ENCODE measurements at places on chromosomes 7 and 10.

- DNase-seq: peak; percentile 43
Observed at GRCh38 chr7:27139334-27140125, 4.0 kb downstream of the HOXA5 start.

- no peak for DNase-seq
Observed at GRCh38 chr7:155234158-155234492, 63.6 kb upstream of the INSIG1 start.

- DNase-seq: no peak
Observed at GRCh38 chr7:95908499-95908898, 136.1 kb downstream of the DYNC1I1 start.

GRCh38 chr10:1379601-1380000, 323.4 kb downstream of the WDR37 start:
- peak; percentile 72 for DNase-seq

GRCh38 chr7:147547252-147547897, 1043.2 kb upstream of the C7orf33 start:
- DNase-seq: peak; percentile 61

- DNase-seq: no peak
Observed at GRCh38 chr7:32223721-32224120, 153.5 kb upstream of the PDE1C start.

- DNase-seq: no peak
Observed at GRCh38 chr10:78471723-78472550, 438.3 kb downstream of the RPS24 start.

- DNase-seq: no peak
Observed at GRCh38 chr7:112390167-112390566, 60.1 kb upstream of the IFRD1 start.

- peak; percentile 46 for DNase-seq
Observed at GRCh38 chr7:75599244-75599781, 107.2 kb downstream of the SPDYE5 start.

DNA sequence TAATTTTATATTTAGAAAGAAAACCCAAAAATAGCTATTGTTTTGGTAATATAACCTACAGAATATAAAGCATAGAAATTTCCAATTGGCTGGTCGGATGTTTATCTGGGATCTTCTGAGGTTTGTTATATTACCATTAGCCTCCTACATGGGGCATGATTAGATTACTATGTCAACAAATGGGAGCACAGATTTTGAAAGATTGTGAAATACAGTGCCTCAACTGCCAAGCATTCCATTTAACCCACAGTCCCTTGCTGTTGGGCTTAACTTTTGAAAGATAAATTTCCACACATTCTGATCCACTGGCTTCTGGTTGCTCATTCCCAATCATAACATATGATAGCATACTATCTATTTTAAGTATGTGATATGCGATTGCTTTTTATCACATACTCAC, 455.4 kb upstream of the C7orf33 start:
- DNase-seq: no peak

DNA sequence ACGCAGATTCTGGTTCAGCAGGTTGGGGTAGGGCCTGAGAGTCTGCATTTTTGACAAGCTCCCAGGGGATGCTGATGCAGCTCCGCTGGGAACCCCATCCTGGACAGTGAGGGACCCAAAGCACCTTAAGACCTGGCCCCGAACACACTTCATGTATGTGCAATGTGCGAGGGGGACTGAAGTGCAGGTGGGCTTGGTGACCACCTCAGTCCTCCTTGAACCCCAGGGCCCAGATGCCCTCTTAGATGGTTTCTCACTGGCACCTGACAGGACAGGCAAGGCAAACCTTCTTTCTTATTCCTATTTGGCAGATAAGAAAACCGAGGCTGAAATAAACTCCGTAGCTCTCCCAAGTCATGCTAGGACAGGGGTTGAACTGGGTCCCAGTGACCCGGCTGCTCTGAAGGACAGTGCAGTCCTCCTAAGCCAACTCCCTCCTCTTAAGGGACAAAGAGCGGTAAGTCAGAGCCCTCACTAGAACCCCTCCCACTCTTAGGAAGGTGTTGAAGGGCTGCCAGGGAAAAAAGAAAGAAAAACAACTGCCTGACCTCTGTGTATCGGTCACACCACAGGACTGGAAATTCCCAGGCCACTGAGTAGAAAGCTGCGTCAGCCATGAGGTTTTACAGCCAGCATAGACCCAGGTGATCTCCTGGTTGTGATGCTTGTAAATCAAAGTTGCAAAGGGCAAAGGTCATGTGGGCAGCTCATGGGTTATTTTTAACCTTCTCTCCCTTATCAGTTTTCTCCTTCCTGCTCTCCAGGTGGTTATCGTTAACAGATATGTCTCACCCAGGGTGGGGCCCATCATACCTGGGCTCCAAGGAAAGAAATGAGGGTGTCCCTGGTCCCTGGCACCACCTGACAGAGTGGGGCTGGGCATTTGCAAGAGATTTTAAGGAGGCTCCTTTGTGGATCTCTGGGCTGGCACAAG, 90.9 kb upstream of the SMNDC1 start:
- no peak for DNase-seq

DNA sequence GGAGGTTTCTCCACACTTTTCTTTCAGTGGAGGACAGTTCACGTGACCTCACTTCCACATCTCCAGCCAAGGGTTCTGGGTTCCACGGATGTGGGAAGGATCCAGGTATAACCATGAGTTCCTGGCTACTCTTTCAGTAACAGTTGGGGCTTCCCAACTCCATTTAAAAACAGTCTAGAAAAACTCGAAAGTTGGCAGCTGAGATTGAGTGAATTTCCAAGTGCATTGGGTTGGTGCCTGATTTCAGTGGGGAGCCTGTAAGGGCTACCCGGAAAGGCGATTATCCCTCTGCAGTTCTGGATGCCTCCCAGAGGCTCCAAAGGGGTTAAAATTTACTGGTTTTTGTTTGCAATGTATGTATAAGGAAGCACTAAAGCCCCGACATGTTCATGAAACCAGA, 24.3 kb downstream of the LHFPL3 start:
- DNase-seq: no peak

GRCh38 chr10:8061274-8062211, 7.1 kb downstream of the GATA3 start:
- no peak for DNase-seq

- no peak for DNase-seq
Observed at GRCh38 chr7:114419441-114420272, 5.0 kb downstream of the FOXP2 start.

DNA sequence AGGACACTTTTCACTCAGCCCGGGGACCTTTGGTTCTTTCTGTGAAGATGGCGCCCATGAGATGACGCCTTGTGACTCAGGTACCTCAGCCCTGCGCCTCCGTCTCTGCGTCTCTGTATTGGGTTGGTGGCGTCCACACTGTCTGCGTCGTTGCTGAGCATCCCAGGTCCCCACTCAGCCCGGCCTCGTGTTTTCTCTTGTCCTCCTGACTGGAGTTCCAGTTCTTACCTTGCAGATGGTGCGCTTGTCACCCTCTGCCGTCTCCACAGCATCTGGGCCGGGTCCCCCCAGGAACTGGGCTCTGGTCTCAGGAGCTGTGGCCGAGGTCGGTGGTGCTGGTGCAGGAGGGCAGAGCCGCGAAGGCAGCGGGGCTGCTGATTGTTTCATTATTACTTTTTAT, 150.4 kb downstream of the WDR37 start:
- DNase-seq: no peak

- DNase-seq: no peak
Observed at GRCh38 chr10:9814285-9814864, 1203.3 kb upstream of the CELF2 start.

DNA sequence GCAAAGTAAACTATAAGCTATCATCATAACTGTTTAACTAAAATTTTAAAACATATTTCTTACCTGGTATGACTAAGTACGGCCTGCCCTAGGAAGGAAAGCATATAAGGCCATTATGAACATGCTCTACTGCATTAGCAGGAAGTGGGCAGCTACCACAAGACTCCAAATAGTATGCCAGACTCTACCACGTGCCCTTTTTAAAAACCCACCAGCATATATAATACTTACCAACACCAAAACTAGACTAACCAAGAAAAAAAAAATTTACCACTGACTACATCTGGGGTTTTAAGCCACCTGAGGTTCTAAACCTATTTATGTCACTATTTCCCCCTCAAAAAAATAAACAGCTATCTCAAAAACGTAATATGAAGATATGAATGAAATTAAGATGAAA, 30.1 kb downstream of the NUDCD3 start:
- no peak for DNase-seq

GRCh38 chr7:130141884-130142653, 63.1 kb downstream of the TMEM209 start:
- no peak for DNase-seq

DNA sequence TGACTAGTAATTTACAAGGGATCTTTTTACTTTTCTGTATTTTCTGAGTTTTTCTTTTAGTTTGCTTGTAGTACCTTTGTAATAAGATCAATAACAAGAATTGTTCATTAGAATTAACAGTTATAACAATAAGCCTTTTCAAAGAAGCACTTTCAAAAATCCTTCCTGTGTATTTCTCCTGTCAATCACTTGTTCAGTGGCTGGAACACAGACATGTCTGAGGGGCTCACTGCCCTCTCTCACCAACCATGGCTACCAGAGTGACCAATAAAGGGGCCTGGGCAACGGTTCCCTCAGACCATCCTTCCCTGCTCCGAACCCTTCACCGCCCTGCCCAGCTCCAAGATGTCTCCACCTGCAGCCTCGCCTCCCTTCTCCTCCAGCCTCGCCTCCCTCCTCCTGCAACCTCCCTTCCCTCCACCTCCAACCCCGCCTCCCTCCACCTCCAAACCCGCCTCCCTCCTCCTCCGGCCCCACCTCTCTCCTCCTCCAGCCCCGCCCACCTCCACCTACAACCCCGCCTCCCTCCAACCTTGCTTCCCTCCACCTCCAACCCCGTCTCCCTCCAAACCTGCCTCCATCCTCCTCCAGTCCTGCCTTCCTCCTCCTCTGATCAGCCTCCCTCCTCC, 353.4 kb downstream of the TNS3 start:
- peak; percentile 48 for DNase-seq

GRCh38 chr7:4014346-4015050, 667.6 kb upstream of the FOXK1 start:
- DNase-seq: no peak

DNA sequence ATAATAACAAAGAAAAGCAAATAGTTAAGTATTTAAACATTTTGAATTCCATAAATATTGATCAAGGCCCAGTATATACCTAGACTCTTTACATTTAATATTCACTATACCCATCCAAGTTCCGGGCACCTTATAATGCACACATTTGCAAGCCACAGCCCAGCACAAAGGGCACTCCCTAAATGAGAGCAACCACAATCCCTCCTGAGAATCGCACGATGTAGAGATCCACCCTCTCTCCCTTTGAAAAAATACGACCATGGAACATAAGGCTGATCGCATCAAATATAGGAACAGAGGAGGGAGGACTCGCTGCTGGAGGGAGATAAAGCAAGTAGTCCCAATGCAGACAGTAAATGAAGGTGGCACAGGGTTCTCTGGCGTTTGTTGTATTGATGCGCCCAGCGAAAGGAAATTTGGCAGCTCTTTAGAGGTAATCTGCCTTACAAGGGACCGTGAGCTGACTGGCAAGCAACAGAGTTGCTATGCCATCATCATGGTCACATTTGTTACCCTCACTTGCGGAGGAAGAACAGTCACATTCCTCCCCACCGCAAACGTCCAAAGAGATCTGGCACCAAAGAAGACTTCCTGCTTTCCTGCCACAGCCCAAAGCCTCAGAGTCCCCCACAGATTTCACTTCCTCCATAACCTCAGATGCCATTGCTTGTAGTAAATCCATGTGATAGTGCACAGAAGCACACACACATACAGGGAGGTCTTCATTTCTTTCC, 16.1 kb upstream of the TAS2R40 start:
- DNase-seq: no peak

- DNase-seq: peak; percentile 34
Observed at GRCh38 chr7:47950714-47951113, 2.4 kb upstream of the PKD1L1 start.

DNA sequence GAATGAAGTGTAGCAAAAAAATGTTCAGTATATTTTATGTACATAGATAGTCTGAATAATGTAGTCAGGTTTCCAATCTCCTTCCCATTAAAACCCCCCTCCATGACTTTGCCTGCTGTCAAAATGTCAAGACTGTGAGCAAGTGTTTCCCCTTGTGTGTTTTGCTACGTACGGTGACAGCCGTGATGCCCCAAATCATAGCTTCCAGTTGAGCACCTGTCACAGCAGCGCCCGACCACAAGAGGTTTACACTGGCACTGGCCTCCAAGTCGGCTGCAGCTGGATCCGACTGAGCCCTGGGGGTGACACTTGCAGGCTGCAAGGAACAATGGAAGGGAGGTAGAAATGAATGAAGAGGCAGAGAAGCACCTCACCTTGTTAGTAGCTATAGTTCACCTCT, 62.3 kb downstream of the LAMB4 start:
- DNase-seq: no peak

DNA sequence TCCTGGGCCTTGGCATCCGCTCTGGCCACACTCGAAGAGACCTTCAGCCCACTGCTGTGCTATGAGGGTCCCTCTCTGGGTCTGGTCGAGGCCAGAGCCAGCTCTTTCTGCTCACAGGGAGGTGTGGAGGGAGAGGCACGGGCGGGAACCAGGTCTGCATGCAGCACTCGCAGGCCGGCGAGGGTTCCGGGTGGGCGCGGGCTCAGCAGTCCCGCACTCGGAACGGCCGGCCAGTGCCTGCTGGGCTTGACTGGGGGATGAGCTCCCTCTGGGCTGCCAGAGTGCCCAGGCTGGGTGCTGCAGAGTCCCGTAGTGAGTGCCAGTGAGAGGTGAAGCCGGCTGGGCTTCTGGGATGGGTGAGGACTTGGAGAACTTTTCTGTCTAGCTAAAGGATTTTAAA, 882.7 kb downstream of the XPNPEP1 start:
- DNase-seq: no peak

DNA sequence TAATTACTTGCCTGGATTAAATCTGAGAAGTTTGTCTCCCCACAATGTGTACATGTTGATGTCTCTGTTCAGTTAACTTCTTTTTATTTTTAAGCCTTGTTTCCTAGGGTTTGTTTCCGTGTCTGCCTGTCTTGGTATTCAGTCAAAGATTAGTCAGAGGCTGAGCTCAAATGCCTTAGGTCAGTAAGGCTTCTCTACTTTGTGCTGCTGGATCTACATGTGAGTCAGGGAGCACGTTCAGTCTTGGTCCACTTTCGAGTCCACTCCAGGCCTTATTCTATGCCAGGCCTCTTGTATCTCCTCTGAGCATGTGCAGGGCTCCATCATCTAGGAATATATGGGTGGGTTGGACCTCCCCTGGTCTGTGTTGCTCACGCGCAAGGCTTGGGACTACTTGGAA, 93.3 kb upstream of the FZD8 start:
- DNase-seq: no peak

DNA sequence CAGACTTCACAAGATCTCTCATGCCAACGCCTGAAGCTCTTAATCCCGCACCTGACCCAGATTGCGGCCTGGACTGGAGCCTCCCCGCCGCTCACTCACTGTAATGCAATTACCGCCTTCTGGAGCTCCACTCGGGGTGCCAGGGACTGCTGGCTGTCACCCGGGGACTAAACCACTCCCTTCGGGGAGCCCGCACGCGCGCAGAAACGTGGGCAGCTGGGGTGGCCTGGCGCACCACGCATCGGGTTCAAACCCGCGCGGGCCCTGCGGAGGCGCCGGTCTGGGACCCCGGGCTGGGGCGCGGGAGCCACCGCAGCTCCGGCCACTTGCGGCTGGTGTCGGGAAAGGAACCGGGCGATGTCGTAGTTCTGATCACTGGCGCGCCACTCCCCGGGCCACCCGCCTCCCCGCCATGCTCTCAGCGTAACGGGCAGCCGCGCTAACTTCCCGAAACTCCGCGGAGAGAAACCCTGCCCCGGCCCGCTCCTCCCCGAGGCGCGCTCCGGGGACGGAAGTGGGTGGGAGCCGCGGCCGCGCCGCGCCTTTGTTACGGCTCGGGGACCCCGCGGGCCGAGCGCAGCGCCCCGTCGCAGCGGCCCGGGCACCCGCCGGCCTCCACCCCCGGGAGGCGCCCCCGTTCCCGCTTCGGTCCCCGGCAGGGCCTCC, 100.3 kb upstream of the SVIL start:
- DNase-seq: peak; percentile 51

All from WTC11 (cell line).